ENCODE measurements at places on chromosomes 5 and 9.

DNA sequence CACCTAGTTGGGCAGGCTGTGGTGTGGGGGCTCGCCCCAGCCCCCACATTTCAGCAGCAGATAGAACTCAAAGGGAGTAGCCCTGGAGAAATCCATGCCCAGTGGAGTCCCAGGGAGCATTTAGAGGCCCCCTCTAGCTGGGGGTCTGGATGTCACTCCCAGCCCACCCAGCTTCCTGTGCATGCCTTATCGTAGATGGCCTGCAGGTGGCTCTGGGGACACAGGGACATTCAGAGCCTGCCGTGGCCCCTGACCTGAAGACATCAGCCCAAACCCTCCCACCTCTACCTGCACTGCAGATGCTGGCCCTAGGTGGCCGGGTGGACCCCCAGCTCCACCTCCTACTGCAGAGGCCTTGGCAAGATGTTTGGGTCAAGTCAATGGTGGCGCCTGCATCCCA, 49.0 kb upstream of the LMX1B start:
- no peak for DNase-seq

GRCh38 chr5:5983261-5983980, 394.9 kb downstream of the MED10 start:
- DNase-seq = no peak

- DNase-seq = no peak
These were observed 64.0 kb downstream of the DOCK8 start for GRCh38 chr9:278651-279050.

- no peak for DNase-seq
These were observed 751 bp downstream of the DNAI1 start for GRCh38 chr9:34459356-34459755.

DNA sequence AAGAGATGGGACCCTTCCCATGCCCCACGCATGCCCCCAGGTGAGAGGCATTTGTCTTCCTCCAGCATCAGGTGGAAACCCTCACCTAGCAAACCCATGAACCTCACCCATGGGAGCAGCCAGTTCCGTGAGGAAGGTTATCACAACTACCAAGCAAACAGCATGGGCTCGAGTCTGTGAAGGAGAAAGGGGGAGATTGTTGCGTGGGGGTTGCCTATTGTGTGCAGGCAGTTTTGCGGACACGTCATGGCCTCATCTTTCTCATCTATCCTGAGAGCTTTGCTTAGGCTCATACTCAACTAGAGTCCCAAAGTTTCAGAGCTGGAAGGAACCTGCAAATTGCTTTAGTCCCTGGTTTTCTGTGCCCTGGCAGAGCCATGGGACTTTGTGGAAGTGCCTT, 73.6 kb upstream of the TGFBR1 start:
- DNase-seq = no peak

- no peak for DNase-seq
These were observed 62.3 kb downstream of the RGS3 start for GRCh38 chr9:113525831-113526230.

GRCh38 chr9:96071076-96071814, 195.8 kb downstream of the ERCC6L2 start:
- no peak for DNase-seq

- DNase-seq = no peak
These were observed 949 bp downstream of the SERINC5 start for GRCh38 chr5:80254767-80255430.

Measured in SIG-M5 (cell line).